ENCODE measurements at places on chromosomes 7 and 10.

- no peak for DNase-seq
These were observed 1005.3 kb upstream of the POT1 start for GRCh38 chr7:125934955-125935354.

GRCh38 chr10:17464545-17464944 is 10.2 kb upstream of the ST8SIA6 start:
- DNase-seq: no peak

- no peak for DNase-seq
These were observed 5.8 kb upstream of the FAM3C start for GRCh38 chr7:121401896-121402295.

- DNase-seq: no peak
These were observed 10.9 kb downstream of the RBP3 start for GRCh38 chr10:47359101-47359500.

DNA sequence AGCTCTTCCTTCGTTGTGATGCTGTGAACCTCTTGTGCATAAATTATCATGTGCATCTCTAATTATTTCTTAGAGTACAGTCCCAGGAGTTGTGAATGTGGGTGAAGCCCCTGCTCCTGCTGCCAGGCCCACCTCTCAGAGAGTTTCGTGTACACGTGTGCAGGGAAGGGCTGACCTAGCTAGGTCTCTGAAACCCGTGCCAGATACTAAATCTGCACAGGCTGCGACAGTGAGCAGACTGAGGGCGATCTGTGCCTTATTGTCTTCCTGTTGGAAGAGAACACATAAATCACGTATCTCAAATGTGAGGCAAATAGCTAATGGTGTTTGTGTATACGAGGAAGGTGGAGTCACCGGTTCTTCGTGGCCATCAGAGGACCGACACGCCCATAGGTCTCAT is 71.8 kb upstream of the DNAJB6 start:
- DNase-seq: no peak

GRCh38 chr7:94050046-94050445 is 45.9 kb upstream of the BET1 start:
- no peak for DNase-seq

- no peak for DNase-seq
These were observed 68.5 kb upstream of the TNRC18 start for GRCh38 chr7:5492020-5492635.

GRCh38 chr10:79360499-79361342 is 13.5 kb downstream of the PPIF start:
- DNase-seq: no peak

GRCh38 chr7:17020250-17020649 is 138.5 kb upstream of the AGR3 start:
- DNase-seq: no peak

DNA sequence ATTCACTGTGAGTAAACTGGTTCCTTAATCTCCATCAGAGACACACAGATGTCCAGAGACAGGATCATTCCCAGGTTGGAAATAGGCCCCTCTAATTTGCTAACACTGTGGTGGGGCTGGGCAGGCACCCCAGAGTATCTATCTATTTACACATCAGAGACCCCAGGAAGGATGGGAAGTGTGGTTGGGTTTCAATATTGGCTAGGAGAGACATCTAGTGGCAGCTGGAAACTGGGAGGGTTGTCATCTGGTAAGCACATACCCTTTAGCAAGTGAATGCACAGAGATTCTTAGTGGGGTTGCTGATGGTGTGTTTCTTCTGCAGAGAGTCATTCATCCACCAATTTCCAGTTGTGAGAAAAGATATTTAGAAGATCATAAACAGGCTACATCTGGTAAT is 36.0 kb upstream of the NRG3 start:
- no peak for DNase-seq

- DNase-seq: no peak
These were observed 50.2 kb upstream of the UBN2 start for GRCh38 chr7:139180700-139181311.

DNA sequence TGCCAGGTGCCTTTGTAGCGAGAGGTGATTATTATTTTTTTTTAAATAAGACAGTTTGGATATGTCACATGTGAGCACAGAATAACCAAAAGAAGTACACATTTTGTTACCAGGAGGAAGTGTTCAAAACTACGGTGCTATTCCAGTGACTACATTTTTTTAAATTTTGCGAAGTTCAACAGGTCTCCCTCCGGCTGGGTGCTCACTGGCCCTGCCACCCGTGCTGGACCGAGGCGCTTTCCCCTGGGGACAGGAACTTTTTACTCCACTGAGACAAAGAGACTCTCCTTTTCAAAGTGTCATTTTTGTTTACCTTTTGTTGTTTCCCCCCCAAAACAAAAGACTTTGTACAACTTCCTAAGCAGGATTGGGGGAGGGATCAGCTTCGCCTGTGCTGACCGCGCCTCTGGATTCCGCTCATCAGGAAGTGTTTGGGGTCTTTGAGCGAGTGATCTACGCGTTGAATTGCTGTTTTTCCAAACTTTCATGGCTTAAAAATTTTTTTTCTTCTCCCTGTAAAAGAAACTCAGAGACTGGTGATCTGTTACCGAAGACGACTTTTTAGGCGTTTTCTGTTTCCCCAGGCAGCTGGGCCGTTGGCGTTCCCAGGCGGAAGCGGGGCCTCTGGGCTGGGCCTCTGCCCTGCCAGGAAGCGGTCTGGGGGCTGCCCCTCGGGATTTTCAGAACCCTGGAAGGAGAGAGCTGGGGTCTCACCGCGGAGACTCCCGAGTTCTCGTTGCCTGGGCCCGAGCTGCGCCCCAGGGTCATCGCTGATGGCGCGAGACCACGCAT is 7.2 kb downstream of the EN2 start:
- DNase-seq: no peak

DNA sequence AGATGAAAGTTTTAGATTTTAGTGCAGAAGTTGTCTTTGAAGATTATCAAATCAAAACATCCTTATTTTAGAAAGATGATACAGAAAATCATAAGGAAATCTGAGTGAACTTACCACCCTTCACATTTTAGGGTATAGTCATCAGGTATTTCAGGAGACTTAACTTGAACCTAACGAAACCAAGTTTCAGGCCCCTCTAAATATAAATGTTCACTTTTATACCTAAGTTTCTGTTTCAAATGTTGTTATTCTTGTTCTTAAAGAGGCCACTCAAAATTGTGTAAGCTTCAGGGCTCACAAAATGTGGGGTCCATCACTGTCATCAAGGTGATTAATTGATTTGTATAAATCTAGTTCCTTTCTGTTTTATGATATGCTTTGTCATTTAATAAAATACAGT is 216.2 kb downstream of the KIAA1217 start:
- DNase-seq: no peak

DNA sequence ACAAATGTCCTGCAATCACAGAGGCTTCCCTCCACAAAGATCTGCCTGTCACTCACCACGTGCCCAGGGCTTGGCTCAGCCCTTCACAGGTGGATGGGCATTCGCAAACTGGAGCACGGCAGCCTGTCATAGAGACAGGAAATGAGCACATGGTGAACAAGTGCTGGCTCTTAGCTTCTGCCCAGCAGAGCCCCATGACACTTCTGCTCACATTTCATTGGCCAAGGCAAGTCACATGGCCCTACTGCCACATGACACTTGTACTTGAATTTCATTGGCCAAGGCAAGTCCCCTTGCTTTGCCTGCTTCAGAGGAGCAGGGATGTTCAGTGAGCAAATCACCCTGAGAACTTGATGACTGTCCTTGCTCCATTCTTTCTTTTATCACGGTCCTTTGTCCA is 110.8 kb upstream of the PPP2R2D start:
- no peak for DNase-seq

- no peak for DNase-seq
These were observed 10.3 kb upstream of the H2AZ2 start for GRCh38 chr7:44858161-44858560.

- DNase-seq: no peak
These were observed 105.8 kb downstream of the HIPK2 start for GRCh38 chr7:139671967-139672366.

DNA sequence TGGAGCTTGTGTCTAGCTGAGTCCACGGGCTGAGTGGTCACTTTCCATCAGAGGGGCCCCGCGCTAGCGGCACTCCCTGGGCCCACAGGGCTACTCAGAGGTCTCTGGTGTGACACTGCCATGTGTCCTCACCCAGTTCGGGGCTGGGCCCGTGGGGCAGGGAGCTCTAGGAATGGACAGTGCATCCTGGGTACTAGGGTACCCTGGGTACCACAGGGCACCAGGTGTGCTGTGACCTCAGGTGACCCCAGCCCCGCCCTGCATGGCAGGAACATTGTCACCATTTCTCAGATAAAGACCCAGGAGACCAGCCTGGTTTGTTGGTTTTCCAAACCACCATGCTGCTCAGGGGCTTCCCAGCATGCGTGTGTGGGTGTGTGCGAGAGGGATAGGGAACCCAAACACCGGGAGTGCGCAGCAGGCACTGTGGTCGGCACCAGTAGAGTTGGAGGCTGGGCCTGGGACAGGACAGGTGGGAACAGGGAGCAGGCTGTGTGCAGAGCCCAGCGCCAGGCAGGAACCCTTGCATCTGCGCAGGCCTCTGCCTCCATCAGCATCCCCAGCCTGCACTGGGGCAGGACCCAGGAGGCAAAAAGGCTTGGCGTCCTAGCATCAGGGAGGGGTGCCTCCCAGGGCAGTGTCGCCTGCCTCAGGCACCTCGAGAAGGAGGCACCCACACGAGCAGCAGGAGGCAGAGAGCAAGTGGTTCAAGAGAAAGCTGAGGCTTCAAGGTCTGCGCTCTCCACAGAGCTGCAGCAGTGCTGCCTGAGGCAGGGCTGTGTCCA is 19.4 kb upstream of the CSGALNACT2 start:
- no peak for DNase-seq

GRCh38 chr7:42690794-42691639 is 220.9 kb downstream of the C7orf25 start:
- no peak for DNase-seq

DNA sequence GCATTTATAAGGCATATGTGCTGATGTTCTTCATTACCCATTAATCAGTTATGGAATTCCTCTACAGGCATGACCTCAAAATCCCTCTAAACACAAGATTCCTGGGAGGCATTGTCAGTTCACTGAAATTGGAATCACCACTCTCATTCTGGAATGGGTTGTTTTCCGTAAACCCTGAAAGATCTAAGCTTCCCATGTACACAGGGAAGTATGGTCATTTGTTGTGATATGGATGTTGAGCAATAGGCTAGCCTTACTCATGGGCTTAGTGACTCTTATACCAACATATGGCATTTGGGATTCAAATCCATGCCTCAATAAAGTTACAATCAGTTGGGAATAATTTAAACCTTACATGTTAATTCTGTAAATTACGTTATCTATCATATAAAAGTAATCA is 258.0 kb downstream of the XPNPEP1 start:
- no peak for DNase-seq

GRCh38 chr10:131859341-131860020 is 41.3 kb upstream of the PPP2R2D start:
- no peak for DNase-seq

GRCh38 chr7:7705318-7705717 is 13.1 kb downstream of the RPA3 start:
- DNase-seq: no peak

GRCh38 chr7:12067156-12067831 is 143.8 kb upstream of the TMEM106B start:
- peak; percentile 30 for DNase-seq

DNA sequence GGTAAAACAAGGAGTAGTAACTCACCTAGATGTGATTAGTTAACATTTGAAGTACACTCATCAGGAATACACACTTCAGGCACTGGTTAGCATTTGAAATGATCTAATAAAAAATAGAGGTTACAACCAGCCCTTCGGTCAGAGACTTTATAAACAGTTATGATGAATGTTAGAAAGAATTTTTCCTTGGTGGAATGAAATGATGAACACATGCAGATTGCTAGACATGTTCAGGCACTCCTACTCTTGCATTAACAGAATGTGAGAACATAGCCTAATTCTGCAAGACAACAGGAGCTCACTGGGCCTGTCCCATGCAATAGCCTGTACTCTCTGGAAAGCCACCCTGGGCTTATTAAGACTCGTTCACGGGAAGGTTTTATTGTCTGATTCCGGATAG is 47.3 kb upstream of the TECTB start:
- no peak for DNase-seq

GRCh38 chr7:127418459-127418858 is 26.0 kb upstream of the ZNF800 start:
- no peak for DNase-seq

- DNase-seq: no peak
These were observed 197.1 kb upstream of the LYZL2 start for GRCh38 chr10:30826679-30827078.

GRCh38 chr7:31933481-31933880 is 136.7 kb downstream of the PDE1C start:
- DNase-seq: no peak

GRCh38 chr7:76409537-76409936 is at the start of gene SSC4D:
Gene SSC4D (minus strand): TSS chr7:76409697. CDS start chr7:76404439, 5,258 bp downstream.
- no peak for DNase-seq

- DNase-seq: no peak
These were observed 22.6 kb upstream of the TNS3 start for GRCh38 chr7:47604496-47604890.

GRCh38 chr7:118372530-118372929 is 148.0 kb downstream of the ANKRD7 start:
- no peak for DNase-seq

- DNase-seq: no peak
These were observed 26.0 kb downstream of the PRSS2 start for GRCh38 chr7:142796501-142797390.

GRCh38 chr10:35226507-35226906 is 99.9 kb downstream of the CREM start:
- no peak for DNase-seq

DNA sequence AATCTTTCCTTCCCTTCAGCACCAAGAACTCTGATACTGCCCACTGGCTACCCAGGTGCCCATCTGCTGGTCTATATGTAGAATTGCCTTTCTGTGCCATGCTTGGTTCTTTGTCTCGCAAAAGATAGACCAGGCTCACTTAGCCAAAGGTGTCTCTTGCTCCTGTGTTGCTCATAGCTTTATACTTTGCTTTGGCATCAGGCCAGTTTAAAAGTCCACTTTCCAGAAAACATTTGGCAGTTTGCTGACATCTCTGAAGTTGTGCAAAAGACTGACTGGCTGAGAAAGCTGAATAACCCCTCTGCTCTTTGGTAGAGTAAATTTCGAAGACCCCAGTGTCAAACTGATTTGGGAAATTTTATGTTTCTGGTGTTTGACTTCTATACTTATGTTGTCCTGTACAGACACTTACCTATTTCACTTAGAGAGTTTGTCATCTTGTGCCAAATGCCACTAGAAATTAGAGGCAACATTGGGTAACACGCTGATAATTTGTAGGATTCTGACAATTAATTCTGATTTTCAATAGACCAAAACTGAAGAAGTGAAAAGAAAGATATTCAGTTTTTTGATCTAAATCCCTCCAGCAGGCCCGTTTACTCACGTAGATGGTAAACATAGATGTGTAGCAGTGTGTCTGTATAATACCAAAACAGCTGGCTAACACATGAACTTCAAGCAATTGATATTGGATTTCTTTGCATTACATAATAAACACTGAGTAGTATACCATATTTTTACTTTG is 91.1 kb downstream of the CPED1 start:
- no peak for DNase-seq

DNA sequence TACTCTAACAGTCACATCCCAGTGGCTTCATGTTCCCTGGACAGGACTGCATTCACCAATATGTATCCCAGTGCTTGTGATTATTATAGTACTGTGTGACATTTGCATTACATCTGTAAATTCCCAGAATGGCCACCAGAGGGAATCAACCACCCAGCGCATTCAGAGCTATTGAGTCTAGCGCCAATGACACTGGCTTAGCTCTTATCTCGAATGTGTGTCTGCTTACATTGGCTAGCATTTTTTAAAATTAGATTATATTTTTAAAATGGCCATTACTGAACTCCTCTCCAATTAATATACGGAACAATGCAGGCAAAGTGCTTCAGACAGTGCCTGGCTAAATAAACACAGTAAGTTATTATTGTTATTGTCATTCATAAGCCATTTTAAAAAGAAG is 36.3 kb downstream of the TRIL start:
- no peak for DNase-seq

All from stimulated activated CD4-positive, alpha-beta T cell treated with anti-CD3 and anti-CD28 coated beads, TNF-alpha, amount 100 ng/mL, for 4 hours (primary cell).